Sciatic nerve (tissue), 2 donors: ENCODE measurements at places on chromosomes 7 and 10. TPM values are rescaled to one million over a fixed set of nuclear protein-coding genes. Genes with fewer than 3 reads are reported as not detected.

SPDYE11 gene
- total RNA-seq, result not detected

VWC2 gene
- total RNA-seq, result 0.09 TPM

POU6F2 gene
- total RNA-seq, result 2.9 TPM

BLOC1S2 gene
- total RNA-seq, result 31.3 TPM

DNA sequence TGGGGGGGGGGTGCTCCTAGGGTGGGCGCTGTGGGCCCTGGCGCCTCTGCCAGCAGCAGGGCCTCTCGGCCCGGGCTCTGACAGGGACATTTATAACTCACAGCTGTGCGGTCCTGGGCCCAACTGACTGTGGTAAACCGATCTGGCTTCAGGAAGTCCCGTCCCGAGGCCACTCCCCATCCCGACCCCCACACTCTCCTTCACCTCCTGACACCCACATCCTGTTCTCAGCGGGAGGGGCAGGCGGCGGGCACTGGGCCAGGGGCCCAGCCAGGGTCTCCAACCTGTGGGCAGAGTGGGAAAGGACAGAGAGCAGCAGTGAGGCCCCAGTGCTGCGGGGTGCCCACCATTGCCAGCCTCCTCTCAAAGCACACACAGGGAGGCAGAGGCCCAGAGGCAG lies 69.1 kb downstream of the ZMIZ1 start:
- no peak for DNase-seq

- no peak for DNase-seq
These were observed 43.4 kb upstream of the GHITM start for GRCh38 chr10:84095811-84096497.

DNA sequence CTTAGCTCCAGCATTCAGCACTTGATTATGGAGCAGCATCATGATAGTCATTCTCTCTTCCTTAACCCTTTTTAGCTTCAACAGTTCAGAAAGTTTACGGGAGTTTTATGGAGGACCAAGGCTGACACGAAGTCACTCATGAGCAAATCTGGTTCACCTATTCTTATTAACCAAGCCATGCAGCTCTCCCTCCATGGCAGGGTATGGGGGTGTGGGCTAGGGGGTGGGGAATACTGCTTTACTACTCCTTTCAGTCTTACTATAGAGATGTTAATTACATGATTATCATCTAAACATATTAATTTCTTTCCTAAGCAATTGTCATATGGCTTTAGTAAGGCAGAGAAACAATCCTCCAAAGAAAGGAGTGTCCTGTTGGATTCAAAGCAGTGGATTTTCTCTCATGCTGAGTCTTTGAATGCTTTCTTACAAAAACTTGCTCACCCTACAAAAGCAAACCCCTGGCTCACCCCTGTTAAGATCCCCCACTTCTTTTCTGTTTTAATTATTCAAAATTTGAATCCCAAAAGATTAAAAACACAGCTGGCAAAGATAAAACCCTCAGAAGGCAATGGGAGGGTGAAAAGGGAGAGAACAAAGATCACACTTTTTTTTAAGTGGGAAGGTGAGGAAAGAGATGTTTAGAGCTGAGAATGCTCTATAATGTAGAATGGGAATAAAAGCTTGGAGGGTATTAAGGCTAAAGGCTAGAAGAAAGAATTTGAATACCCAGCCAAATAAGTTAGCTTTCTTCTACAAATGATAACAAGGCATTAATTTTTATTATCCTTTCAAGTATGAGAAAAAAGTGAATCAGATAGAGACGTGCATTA lies 46.4 kb upstream of the SEMA3E start:
- no peak for DNase-seq

- DNase-seq, result no peak
These were observed 35.1 kb downstream of the MACROH2A2 start for GRCh38 chr10:70087616-70088307.

GRCh38 chr7:41439515-41439879 lies 263.4 kb downstream of the INHBA start:
- DNase-seq, result no peak

GRCh38 chr7:108252177-108252576 lies 122.0 kb upstream of the LAMB4 start:
- no peak for DNase-seq

DNA sequence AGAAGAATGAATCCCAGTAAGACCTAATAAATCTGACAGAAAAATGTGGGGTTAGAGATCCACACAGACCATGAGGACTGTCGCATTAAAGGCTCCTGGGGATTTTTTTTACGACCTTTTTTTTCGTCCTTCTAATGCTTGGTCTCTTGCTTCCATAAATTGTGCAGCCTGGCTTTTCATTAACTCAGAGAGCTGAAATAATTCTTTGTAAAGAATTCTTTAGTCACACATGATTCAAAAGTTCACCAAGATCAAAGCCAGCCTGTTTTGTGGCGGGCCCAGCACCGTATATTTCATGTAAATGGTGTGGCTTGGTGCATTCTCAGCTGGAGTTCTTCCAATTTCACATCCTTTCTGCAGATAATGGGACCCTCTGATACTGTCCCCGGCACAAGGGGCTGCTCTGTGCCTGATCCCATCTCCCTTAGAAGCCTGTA lies 206.6 kb upstream of the BMPER start:
- no peak for DNase-seq

GRCh38 chr7:28075674-28076358 lies 104.8 kb downstream of the JAZF1 start:
- no peak for DNase-seq

DNA sequence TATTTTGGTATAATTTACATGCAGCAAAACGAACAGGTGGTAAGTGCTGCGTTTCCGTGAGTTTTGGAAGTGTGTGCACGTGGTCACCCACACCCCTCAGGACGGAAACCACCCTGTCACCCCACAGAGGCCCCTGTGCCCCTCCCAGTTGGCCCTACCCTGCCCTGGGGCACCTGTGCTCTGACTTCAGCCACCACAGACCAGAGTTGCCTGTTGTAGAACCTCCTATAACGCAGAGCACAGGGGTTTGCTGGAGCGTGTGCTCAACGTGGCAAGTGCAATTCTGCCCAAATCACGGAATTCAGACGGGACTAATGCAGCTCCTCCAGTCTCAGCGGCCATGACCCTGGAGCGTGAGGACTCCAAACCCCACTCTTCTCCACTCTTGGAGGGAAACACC lies 9.6 kb upstream of the CFAP46 start:
- no peak for DNase-seq

DNA sequence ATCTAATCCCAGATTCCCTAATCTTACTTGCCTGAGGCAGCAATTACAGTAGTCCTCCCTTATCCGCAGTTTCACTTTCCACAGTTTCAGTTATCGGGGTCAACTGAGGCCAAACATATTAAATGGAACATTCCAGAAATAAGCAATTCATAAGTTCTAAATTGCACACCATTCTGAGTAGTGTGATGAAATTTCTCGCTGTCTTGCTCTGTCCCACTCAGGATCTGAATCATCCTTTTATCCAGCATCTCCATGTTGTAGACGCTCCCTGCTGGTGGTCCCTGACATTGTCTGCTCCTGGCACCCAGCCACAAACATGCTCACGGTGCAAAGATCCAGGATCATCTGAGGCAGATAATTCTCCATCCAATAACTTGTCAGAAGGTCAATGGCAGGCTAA lies 128.7 kb upstream of the CXCL12 start:
- DNase-seq, result no peak

DNA sequence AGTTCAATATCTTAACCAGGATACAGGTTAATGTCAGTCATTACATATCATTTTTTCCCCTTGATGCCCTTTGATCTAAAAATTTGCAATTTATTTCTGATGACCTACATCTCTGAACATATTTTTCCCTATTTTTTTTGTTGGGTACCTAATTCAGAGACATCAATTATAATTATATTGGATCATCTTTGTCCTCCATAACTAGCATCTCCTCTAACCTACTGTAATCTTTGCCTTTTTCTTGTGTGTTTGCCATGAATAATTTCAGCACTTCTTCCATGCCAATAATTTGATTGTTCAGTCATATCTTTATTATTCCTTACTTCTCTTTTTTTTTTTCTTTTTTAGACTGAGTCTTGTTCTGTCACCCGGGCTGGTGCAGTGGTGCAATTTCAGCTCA lies 39.2 kb upstream of the FGFR2 start:
- no peak for DNase-seq

- no peak for DNase-seq
These were observed 37.8 kb downstream of the HIPK2 start for GRCh38 chr7:139739863-139740597.

DNA sequence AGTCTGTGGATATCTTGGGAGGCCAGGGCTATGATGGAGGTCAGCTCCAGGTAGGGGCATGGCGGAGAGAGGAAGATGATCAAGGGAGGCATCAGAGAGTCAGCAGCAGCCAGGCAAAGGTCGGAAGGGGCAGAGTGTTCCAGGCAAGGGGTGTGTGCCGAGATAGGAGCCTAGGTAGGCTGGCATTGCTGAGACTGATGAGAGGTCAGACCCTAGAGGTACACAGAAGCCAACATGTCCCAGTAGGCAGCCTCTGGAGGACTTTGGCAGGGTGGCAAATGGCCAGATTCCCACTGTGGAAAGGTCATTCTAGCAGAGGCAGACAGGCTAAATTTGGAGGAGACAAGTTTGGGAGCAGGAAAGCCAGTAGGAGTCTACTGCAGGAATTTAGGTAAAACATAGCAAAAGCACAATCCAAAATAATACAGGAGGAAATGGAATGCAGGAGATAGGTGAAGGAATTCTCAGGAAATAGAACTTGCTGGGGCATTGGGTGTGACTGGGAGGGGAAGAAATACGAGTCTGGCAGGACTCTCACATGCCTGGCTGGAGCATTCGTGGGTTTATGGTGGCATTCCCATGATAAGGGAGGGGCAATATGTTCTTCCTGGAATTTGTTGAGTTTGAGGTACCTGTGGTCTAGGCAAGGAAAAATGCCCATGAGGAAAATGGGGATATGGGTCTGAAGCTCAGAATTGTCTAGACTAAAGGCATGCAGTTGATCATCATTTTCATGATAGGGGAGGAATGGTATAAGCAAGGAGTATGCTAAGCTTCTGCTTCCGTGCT lies 25.7 kb downstream of the TMEM176A start:
- no peak for DNase-seq

GRCh38 chr7:8201846-8202441 lies 60.0 kb downstream of the ICA1 start:
- no peak for DNase-seq

DNA sequence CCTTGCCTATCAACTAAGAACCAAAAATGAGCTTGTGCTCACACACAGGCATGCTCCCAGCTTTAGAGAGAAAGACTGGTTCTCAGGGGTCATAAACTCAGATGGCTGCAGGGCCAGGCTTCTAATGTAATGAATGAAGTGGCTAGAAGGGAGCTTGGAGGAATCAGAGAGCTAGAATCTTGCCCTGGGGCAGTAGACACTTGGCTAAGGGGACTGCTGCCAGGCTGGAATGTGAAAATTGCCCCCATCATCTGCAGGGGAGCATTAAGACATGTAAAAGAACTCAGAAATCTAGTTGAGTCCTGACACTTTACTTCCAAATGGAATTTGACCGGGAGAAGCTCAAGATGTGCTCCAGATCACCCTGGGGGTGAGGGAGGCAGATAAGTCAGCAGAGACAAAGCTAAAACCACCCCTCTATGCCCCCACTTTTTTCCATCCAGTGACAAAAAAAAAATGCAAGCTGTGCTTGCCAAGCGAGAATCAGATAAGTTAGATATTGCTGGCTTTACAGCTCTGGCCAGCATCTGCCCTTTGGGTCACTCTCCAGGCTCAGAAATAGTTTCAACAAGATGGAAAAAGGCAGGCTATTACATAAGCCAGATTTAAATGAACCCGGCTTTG lies 2.3 kb upstream of the SLC16A9 start:
- DNase-seq, result no peak

- DNase-seq, result no peak
These were observed 46.4 kb downstream of the ABCB5 start for GRCh38 chr7:20661884-20662283.
